ENCODE measurements at places on chromosomes 4 and X.

GRCh38 chr4:124044867-124045266, 648.3 kb downstream of the SPRY1 start:
- no peak for DNase-seq

DNA sequence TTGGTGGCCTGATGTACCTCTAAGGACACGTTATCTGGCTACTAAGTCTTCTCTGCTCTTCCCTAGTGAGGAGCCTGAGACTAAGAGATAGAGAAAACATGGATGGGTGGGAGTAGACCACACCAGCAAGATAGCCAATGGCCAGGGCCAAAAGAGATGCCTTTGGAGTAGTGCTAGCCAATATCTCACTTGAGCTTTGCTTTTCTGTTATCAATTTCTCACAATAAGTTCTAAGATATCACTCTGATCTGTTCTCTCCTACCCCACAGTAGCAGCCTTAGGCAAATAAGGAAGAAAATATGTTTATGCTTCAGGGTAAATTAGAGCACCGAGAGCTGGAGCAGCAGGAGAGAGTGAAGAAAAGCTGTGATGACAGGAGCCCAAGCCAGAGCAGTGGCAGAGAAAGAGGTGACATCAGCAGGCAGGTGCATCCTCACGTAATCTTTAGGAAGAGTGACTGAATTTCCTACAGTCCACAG, 343.9 kb upstream of the NOCT start:
- DNase-seq = no peak

GRCh38 chr4:47073647-47074046, 42.3 kb downstream of the GABRB1 start:
- no peak for DNase-seq

- DNase-seq = no peak
Measured at GRCh38 chr4:172050911-172051310, 237.7 kb downstream of the GALNTL6 start.

DNA sequence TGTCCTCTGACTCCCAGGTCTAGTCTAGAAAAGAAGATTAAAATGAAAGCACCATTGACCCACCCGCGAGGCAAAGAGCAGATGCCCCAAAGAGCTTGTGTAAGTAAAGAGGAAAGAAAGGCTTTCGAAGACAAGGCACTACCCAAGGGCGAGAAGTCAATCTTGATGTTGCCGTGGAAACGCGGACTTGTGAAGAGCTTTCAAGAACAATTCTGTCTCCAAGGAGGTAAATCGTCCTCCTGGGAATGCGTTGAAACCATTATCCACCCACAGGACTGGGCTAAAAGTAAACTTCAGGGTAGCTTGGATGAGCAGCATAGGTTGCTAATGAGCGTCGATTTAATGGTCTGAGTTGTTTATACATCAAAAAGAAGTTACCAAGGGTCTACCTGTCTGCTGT, 189.3 kb downstream of the DHRSX start:
- no peak for DNase-seq

DNA sequence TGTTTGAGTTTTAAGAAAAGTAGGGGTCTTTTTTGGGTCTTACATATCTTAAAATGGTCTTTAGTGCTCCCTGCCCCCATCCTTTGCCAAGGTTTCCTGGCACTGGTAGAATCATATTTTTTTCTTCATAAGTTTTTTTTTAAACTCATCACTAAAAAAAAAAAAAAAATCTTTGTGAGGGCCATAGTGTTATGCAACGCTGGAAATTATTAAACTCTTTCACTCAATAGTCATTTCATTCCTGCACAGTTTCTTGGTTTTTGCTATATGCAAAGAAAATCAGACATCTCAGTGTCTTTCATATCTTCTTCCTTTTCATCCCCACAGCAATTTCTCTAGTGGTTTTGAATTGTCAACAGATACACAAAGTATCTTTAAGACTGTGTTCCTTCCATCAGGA, 95.6 kb downstream of the TMA16 start:
- DNase-seq = no peak

GRCh38 chrX:148672517-148672916, 172.1 kb downstream of the AFF2 start:
- DNase-seq = no peak

All from astrocyte of the cerebellum (primary cell).